ENCODE measurements at places on chromosomes 3 and 15. TPM values are rescaled to one million over a fixed set of nuclear protein-coding genes. Genes with fewer than 3 reads are reported as not detected.
A peak's percentile ranks its signal among the peaks of the same experiment; 100 is the strongest.

DUOX1 gene
- 0.59 TPM for total RNA-seq

GRCh38 chr15:85379403-85380131 is 836 bp upstream of the AKAP13 start:
- no peak for DNase-seq

DNA sequence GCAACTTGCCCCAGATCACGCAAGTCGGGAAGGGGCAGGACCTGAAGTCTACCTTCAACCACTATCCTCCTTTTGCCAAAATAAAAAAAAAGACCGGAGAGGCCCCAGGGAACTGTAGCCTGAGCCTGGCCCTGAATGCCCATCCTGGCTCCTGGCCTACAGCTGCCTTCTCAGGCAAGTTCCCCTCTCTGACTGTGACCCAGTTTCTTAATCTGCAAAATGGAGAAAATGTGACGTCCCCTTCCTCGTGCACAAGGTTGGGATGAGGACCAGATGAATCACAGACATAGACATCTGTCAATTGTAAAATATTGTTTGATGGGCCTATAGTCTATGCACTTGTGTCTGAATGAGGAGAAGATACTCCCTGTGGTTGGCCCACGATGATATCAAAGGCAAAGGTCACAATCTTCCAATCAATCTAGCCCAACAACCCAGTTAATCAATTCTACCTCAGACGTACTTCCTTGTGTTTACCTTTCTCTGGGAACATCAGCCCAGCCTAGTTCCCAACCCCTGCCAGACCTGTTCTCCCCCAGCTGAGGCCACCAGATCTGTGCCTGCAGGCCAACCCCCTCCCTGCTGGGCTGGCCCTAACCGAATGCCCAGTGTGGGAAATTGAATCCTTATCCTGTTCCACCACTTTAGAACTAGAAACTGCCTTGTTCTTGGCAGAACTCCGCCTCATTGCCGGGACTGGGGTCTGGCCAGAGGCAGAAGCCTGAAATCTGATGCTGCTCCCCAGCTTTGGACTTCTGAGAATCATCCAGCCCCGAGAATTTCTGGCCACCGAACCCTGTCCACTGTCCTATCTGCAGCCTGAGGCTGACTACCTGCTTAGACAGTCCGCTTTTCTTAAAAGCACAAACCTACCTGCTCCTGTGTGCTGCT is 101.8 kb upstream of the LIPC start:
- no peak for DNase-seq

DNA sequence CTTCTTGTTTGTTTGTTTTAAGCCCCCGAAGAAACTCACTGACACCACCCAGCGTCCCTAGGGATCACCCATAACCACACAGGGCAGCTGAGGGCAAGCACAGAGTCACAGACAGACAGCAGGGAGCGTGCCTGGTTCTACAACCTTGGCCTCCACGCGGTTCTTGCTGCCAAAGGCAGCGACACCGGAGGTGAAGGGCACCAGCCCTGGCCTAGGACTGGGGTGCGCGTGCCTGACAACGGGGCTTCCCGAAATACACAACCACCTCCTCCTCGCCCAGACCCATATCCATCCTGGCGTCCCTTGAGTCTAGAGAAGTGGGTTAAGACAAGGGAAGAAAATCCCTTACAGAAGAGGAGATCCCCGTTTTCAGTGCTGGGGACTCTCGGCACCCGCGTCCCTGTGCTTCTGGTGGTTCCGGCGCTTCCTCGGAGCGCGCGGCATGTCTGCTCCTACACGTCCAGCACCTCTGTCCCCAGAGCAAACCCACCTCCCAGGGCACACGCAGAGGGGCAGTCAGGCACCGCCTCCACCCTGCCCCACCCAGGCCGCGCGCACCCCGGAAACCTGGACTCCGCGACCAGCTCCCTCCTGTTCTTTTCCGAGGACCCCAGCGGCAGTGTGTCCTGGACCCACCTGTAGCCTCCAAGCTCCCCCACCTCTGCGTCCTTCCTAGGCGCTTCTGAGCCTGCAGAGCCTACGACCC is 911 bp downstream of the RFTN1 start:
- DNase-seq = peak; percentile 84

DNA sequence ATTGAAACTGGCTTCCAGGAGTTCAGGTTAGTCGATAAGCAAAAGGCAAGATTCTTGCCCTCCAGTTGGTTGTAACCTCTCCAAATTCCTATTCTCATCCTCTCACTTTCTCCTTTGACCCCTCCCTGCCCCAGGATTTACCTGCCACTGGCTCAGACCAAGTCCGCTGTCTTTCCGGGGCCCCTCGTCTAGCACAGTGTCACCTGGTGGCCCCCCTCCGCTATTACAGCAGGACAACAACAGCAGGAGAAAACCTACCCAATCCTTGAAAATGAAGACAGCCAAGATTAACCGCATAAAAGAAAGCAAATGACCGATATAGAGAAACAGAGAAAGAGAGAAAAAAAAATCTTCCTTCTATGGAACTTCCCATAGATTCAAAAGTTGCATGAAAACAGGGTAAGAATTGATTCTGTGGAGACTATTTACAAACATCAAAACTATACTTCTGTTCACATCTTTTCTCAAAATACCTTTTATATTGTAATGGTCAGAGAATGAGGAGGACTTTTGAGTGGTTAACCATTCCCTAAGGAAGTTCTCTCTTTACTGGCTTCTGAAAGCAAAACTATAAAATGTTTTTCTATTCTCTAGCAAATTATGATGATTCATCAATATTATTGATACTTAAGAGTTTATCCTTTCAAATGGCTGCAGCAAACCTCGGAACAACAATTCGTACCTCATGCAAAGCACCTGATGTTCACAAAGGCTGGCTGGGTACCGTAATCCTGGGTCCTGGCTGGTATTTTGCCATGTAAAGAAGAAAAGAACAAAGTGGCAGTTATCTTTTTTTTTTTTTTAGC is 10.0 kb upstream of the ST8SIA2 start:
- no peak for DNase-seq
